Spleen (tissue), 13 donors: ENCODE measurements at places on chromosomes 7 and 10. TPM values are rescaled to one million over a fixed set of nuclear protein-coding genes. Genes with fewer than 3 reads are reported as not detected.

Gene SAMD9
- total RNA-seq = 40.3 TPM

- H3K4me1 ChIP-seq = no peaks in the 10 kb centered on the region
- H3K4me3 ChIP-seq = no peak overlapping the region
- H3K27ac ChIP-seq = no peak overlapping the region
- no peaks in the 10 kb centered on the region for H3K27me3 ChIP-seq
- DNase-seq = no peak
- H3K36me3 ChIP-seq = no peaks in the 10 kb centered on the region
Measured at GRCh38 chr7:55641811-55642210, 69.5 kb upstream of the VOPP1 start.

GRCh38 chr10:34121781-34122622 lies 693.1 kb downstream of the PARD3 start:
- H3K4me1 ChIP-seq = no peaks in the 10 kb centered on the region
- H3K27me3 ChIP-seq = no peaks in the 10 kb centered on the region
- no peaks in the 10 kb centered on the region for H3K36me3 ChIP-seq
- no peak overlapping the region for H3K27ac ChIP-seq

- DNase-seq = no peak
- no peak overlapping the region for H3K27ac ChIP-seq
- H3K4me1 ChIP-seq = no peaks in the 10 kb centered on the region
- no peak overlapping the region for H3K4me3 ChIP-seq
- H3K36me3 ChIP-seq = no peaks in the 10 kb centered on the region
- no peaks in the 10 kb centered on the region for H3K27me3 ChIP-seq
Measured at GRCh38 chr7:49579408-49579807, 194.0 kb upstream of the VWC2 start.

DNA sequence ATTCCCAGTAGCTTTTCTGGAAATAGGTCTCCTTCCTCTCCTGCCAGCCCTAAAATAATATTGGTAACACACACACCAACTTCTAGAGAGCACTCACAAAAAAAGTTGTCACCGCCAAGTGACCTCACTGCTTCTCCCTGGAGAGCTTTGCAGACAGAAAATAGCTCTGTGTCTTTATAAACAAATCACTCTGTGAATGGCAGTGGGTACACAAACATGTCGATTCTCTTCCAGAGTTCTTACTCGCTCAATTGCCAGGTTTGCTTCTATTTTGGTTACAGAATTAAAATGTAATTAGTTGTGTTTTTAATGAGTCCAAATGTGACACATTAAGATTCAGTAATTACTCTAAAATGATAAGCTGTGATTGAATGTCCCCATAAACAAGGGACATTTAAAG lies 649.2 kb upstream of the C7orf33 start:
- no peaks in the 10 kb centered on the region for H3K4me1 ChIP-seq
- H3K4me3 ChIP-seq = no peak overlapping the region
- no peak for DNase-seq
- H3K36me3 ChIP-seq = no peaks in the 10 kb centered on the region
- no peak overlapping the region for H3K27ac ChIP-seq
- H3K27me3 ChIP-seq = no peaks in the 10 kb centered on the region
